ENCODE measurements at places on chromosomes 13 and 19.

GRCh38 chr19:2145831-2146241 is 5.5 kb downstream of the AP3D1 start:
- no peak for DNase-seq

DNA sequence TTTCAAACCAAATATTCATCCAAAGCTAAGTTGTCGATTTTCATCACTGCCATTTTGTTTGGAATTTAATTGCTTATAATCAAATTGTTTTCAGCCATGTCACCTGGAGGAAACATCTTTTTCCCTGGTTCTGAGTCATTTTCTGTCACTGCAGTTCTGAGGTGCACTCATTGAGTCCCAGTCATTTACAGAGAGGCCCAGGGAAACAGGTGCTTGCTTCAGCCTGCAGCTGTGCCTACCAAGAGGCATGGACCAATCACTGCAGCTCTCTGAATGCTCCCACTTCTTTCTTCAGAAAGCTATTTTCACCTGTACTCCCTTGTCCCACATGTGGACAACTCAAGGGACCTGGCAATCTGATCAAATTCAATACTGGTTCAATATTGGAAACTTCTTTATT is 308.1 kb downstream of the COG6 start:
- DNase-seq: no peak

GRCh38 chr13:112351825-112352224 is 24.3 kb upstream of the SPACA7 start:
- DNase-seq: no peak

- no peak for DNase-seq
Observed at GRCh38 chr19:57887195-57887941, 1.5 kb downstream of the ZNF814 start.

GRCh38 chr13:36148446-36148845 is 17.3 kb upstream of the DCLK1 start:
- DNase-seq: no peak

DNA sequence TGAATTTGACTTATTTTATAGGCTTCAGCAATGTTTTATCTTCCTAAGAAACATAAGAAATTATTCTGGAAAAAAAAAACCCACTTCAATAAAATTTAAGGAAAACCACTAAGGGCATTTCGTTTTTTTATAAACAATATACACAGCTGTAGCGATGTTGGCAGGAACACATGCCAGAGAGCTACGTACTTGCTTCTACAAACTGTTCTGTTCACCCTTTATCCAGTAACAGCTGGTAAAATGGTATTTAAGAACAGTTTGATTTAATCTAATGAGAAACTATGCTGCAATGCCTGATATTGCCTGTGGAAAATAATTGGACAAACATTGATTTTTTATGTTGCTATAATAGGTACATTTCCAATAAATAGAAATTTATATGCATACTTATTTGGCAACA is 137.2 kb upstream of the DACH1 start:
- no peak for DNase-seq

DNA sequence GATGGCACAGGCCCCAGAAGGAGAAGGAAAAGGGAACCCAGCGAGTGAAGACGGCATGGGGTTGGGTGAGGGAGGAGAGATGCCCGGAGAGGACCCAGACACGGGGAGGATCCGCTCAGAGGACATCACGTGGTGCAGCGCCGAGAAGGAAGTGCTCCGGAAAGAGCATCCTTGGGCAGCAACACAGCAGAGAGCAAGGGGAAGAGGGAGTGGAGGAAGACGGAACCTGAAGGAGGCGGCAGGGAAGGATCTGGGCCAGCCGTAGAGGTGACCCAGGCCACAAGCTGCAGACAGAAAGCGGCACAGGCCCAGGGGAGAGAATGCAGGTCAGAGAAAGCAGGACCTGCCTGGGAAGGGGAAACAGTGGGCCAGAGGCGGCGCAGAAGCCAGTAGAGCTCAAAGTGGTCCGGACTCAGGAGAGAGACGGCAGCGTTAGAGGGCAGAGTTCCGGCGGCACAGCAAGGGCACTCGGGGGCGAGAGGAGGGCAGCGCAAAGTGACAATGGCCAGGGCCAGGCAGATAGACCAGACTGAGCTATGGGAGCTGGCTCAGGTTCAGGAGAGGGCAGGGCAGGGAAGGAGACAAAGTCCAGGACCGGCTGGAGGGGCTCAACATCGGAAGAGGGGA is 1.1 kb downstream of the PPP1R12C start:
- DNase-seq: no peak

DNA sequence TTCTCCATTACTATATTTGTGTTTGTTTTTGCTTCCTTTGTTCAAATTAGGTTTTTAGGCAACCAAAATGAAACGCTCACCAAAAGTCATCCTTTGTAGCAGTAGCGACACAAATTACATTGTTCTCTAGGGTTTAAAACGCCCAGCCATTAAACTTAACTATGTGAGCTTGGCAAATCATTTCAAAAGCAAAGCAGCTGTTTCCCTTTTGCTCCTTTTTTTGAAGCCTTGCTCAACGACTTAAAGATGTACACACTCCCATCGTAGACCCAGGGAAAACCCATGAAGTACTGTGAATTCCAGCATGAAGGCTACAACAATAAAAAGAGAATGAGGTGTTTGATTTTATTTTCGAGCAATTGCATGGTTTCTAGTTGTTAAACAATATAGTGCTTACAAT is 106.7 kb downstream of the RAP2A start:
- no peak for DNase-seq

DNA sequence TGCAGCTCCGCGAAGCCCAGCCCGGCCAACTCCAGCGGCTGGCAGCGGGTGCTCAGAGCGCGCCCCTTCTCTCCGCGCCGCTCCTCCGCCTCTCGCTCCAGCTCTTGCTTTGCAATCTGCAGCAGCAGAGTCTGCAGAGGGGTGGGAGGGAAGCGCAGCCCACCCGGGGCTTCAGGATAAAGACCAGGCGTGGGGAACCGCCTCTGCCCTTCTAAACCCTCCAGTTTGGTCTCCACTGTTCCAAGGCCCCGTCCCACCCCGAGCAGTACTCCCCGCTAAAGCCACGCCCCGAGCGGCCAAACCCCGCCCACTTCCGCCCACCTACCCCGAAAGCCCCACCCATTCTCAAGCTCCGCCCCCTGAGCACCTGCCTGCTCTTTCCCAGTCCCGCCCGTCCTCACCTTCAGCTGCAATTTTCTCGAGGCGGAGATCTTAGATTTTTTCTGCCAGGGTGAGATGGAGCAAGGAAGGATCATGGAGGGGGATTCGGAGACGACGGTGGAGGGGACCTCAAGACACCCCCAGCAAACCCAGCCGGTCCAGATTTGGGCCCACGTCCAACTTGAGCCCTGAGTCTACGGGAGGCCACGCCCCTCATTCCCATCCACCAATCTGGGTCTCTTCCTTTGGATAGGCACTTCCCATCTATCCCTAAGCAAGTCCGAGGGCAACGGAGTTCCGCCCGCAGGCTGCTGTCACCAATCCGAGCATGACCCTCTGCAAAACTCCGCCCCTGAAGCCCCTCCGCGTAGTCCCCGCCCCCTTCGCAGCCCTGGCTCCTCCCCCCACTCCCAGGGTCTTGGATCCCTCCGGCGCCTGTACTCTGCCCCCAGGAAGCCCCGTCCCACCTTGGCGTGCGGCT is 1.1 kb downstream of the TNNI3 start:
- peak; percentile 63 for DNase-seq

- DNase-seq: no peak
Observed at GRCh38 chr19:1139126-1139525, 34.9 kb downstream of the SBNO2 start.

DNA sequence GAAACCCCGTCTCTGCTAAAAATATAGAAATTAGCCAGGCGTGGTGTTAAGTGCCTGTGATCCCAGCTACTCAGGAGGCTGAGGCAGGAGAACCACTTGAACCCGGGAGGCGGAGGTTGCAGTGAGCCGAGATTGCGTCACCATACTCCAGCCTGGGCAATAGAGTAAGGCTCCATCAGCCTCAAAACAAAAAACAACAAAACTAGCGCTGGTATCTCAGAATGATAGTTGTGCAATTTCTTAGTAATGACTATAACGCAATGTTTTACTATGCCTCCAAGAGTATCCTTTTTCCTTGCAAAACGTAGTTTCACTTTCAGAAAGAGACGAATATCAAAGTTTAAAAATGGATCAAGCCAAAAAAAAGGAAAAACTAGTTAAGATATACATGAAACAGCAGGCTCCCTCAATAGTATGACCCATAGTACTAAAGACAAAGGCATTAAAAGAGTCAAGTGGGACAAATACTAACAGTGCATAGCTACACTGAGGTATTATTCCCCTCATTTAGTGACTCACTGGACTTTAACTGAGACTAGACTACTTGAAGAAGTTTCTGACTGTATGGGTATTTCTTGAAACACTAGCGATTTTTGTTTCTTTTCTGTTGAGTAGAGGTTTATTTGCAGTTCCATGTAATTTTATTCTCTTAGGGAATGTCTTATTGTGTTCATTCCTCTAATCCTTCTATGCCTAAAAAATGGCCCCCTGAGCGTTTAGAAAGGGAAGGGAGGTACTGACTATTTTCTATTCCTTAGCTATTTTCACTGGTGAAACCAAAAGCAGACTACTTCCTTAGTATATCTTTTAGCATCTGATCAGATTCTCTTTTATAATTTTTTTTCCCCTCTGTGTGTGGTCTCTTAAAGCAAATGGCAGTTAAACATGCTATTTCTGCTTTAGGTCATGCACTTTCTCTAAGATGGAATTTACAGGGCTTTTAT is 10.4 kb upstream of the ITM2B start:
- no peak for DNase-seq

Data from NCI-H187 (cell line).